ENCODE measurements at places on chromosomes 4 and X.
A peak's percentile ranks its signal among the peaks of the same experiment; 100 is the strongest.

GRCh38 chrX:19624739-19625138 lies 109.4 kb upstream of the MAP3K15 start:
- no peak for DNase-seq

- no peak for DNase-seq
These were observed 163.3 kb upstream of the USP38 start for GRCh38 chr4:143021384-143021783.

- DNase-seq: peak; percentile 57
These were observed 62.8 kb downstream of the PPP3CA start for GRCh38 chr4:101284546-101284945.

GRCh38 chr4:85777908-85778631 lies 303.1 kb downstream of the ARHGAP24 start:
- no peak for DNase-seq

DNA sequence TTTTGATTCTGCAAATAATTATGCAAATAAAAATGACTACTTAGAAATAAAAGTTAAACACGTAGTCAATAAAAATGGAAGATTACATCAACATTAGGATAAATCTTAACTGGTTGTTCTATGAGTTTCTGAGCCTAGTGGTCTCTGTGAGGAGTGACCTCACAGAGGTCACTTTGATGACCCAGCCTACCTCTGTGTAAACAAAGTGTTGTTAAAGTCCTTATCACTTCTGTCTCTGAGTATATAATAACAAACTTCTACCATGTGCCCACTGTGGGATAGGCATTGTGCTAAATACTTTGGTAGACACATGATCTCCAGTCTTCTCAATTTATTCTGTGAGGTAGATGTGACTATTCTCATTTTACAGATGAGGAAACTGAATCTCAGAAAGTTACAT lies 85.4 kb downstream of the PDE5A start:
- no peak for DNase-seq

- no peak for DNase-seq
These were observed 1.6 kb upstream of the AP1S2 start for GRCh38 chrX:15856222-15856587.

- DNase-seq: no peak
These were observed 41.6 kb downstream of the KANTR start for GRCh38 chrX:53135581-53135980.

- DNase-seq: no peak
These were observed 59.2 kb upstream of the ZC4H2 start for GRCh38 chrX:65035446-65035770.

DNA sequence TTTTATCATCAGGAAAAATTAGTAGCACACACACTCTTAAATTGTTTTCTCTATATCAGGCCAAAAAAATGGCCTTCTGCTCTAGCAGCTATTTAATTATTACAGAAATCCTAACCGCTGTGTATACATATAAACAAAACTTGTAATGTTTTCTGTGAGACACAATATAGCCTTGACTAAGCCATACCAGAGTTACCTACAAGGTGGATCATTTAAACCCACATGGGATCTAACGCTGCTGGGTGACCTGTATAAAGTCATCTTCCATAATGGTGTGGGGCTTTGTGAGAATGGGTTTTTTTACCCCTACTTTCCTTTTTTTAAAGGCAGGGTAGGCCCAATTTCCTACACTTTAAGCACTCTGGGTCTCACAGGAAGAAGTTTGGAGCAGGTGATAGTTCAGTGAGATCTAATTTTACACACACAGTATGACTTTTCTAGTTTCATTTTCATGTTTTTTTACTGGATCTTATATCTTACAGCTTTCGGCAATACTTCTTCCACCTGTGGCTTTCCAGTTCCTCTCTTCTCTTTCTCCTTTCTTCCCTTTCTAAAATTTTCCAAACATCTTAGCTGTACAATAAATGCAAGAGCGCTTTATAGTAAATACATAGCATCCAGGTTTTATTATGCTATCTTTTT lies 66.9 kb upstream of the MMAA start:
- DNase-seq: no peak

DNA sequence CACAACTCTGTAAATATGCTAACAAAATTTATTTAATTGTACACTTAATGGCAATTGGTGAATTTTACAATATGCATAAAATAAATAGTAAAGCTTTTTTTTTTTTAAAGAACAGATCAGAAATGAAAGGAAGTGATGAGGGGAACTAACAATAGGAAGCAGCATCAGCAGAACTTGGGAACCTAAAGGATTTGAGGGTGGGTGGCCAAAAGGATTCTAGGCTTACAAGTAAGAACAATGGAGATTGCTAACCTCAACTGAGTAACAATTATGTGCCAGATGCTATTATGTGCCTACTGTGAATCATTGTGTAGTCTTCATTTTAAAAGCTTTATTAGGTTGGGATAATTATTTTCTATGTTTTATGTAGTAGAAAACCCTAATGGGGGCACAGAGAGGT lies 185.2 kb downstream of the LDB2 start:
- DNase-seq: no peak

- DNase-seq: no peak
These were observed 83.9 kb upstream of the RAI2 start for GRCh38 chrX:17944833-17945497.

- no peak for DNase-seq
These were observed 88.6 kb upstream of the WDR1 start for GRCh38 chr4:10205223-10205622.

GRCh38 chr4:109113521-109113920 lies 188.9 kb downstream of the COL25A1 start:
- no peak for DNase-seq

DNA sequence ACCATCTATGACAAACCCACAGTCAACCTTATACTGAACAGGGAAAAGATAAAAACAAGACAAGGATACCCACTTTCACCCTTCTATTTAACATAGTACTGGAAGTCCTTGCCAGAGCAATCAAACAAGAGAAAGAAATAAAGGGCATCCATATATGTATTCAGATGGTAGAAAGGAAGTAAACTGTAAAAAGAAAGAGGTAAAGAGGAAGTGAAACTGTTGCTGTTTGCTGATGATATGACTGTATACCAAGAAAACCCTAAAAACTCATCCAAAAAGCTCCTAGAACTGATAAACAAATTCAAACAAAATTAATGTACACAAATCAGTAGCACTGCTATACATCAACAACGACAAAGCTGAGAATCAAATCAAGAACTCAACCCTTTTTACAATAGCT lies 538.7 kb upstream of the PABPC4L start:
- no peak for DNase-seq

GRCh38 chr4:575281-576141 lies 584 bp downstream of the TMEM271 start:
- DNase-seq: no peak

- DNase-seq: no peak
These were observed 81.4 kb downstream of the PRR32 start for GRCh38 chrX:126900937-126901336.

DNA sequence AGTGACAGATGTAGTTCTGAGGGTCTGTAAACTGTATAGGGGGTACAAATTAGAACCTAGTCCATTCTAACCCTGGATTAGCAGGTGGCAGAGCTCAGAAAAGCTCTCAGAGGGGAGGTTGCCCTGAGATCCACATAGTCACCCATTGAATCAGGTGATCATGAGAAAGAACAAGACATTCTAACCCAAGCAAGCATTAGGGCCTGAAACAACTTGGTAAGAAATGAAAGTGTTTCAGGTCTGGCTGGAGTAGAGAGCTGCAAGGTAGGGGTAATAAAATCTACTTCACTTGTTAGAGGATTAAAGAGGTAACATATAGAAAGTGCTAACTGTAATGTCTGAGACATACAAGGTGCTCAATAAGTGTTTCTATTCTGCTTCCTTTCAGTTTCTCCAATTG lies 8.8 kb upstream of the BMP2K start:
- DNase-seq: no peak

DNA sequence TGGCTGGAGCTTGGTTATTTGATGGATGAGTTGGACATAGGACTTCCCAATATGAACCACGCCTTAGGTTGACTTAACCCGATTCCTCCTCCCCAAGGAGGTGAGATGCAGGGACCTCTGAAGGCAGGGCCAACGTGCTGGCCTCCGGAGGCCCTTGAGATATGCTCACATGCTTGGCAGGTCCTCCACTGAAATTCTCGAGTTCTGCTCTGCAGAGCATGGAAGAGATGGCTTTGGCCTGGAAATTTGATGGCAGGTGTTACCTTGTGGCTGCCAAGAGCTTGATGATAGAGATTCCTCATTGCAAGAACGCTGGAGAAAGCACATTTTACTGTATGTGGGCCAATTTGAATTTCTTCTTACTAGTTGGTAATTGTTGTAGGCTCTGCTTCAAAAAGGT lies 117.4 kb upstream of the LIMCH1 start:
- DNase-seq: no peak

DNA sequence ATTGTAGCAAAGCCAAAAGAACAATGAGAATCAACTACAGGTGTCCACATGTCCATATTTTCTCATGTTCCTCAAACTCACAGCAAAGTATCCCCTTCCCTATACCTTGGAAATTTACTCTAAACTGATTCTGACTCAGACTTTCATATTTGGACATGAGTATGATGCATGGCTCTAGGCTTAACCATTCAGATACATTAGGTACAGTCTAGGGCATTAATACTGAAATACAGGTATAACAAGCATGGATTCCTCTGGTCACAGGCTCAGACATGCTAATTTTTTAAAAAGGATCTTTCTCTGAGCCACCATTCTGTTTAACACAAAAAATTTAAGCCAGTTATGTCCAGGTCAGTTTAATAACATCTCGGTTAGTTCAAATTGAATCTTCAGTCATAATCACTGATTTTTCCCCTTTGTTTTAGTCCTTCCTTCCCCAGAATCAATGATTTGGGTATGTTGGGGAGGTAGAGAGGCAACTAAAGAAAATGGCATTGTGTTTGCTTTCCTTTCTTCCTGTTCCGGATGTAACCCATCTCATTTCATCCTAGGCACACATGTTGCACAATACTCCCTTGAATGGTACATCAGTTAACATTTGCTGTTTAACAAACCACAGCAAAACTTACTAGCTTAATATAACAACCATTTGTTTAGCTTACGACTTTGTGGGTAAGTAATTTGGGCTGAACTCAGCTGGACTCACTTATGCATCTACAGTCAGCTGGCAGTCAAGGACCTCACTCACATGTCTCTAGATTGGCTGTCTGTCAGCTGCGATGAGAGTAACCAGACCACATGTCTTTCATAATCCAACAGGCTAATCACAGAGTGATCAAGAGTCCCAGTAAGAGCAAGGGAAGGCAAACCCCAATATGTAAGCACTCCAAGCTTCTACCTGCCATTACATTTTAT lies 75.3 kb upstream of the GRIA3 start:
- DNase-seq: no peak

GRCh38 chr4:159766241-159766640 lies 663.4 kb downstream of the RAPGEF2 start:
- DNase-seq: no peak

GRCh38 chrX:79065696-79066095 lies 78.8 kb upstream of the GPR174 start:
- no peak for DNase-seq

GRCh38 chr4:161419822-161420221 lies 744.0 kb downstream of the FSTL5 start:
- no peak for DNase-seq

GRCh38 chr4:22650771-22651170 lies 42.0 kb upstream of the GBA3 start:
- no peak for DNase-seq

GRCh38 chr4:15457406-15458201 lies 12.1 kb upstream of the CC2D2A start:
- DNase-seq: no peak

DNA sequence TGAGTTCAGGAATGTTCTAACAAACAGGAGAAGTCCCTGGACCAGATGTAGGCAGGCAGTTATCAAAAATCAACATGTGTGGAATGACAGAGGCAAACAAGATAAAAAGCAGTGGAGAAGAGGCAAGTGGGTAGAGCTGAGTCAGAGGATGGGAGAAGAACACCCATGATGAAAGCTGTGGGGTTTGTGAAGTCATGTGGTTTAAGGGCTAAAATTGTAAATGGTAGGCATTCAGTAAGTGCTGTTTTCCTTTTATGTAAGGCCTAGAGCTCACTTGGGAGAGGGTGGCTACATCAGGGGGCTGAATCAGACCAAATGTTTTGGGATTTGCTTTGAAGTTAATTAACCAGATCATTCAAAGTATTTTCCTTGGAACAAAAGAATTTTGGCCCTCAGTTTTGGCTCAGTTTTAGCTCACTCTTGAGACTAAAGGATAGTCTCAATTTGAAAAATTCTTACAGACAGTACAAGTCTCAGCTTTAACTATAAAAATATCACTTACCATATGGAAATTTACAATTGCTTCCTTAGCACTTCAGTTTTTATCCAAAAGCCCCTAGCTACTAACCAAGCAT lies 114.5 kb upstream of the PCDH7 start:
- no peak for DNase-seq

GRCh38 chr4:156169011-156169410 lies 215.3 kb upstream of the CTSO start:
- no peak for DNase-seq

- DNase-seq: no peak
These were observed 168.2 kb downstream of the C4orf33 start for GRCh38 chr4:129264008-129264657.

GRCh38 chrX:14964500-14964899 lies 91.3 kb downstream of the MOSPD2 start:
- no peak for DNase-seq

GRCh38 chrX:115584696-115585095 lies 23.7 kb downstream of the PLS3 start:
- no peak for DNase-seq

- no peak for DNase-seq
These were observed 57.2 kb upstream of the TMEM131L start for GRCh38 chr4:153408932-153409331.

- DNase-seq: no peak
These were observed 58.7 kb downstream of the GPRIN3 start for GRCh38 chr4:89248879-89249281.

DNA sequence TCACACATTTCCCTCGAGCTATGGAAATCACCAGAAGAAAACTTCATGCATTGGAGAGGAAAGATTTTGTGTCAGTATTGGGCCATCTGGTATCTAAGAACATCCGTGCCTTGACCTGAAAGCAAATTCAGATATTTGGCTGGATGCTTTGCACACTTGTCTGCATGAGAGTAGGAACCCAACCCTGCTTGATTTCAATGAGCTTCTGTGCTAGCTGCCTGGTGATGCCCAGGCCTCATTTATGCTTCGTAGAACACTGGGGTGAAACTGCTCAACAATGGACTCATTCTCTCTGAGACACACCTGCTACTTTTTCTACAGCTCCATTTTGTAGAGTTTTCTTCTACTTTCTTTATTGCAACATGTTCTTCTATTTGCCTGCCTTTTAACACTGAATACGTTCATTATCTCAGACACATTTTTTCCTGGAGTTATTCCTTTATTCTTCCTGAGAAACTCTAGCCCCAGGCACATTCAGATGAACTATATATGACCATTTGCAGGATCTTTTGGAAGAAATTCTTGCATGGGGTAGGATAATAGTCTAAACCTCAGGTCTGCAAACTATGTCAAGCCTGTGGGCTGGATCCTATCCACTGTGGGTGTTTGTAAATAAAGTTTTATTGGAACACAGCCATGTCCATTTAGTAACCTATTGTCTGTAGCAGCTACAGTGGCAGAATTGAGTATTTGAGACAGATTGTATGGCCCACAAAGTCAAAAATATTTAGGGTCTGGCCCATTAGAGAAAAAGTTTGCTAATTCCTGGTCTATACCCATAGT lies 83.8 kb upstream of the CLCN4 start:
- no peak for DNase-seq

GRCh38 chrX:139831675-139832456 lies 101.0 kb downstream of the ATP11C start:
- DNase-seq: peak; percentile 22

Data from glomerular endothelial cell (primary cell).